ENCODE measurements at places on chromosomes 2 and 18.

GRCh38 chr2:164203131-164203530 lies 418.2 kb downstream of the GRB14 start:
- no peak for DNase-seq

DNA sequence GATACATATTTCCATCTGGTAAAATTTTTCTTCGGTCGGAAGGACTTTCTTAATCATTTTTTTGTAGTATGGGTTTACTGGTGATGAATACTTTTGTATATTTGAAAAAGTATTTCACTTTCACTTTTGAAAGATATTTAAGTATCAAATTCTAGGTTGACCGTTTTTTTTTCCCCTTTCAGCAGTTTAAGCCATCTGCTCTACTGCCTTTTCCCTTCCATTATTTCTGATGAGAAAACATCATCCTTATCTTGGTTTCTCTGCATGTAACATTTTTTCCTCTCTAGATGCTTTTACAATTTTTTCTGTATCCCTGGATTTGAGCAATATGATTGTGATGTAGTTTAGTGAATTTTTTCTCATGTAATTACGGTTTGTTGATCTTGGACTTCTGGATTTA lies 87.0 kb downstream of the MTX2 start:
- no peak for DNase-seq

GRCh38 chr2:120105360-120105759 lies 92.5 kb downstream of the EPB41L5 start:
- DNase-seq, result no peak

DNA sequence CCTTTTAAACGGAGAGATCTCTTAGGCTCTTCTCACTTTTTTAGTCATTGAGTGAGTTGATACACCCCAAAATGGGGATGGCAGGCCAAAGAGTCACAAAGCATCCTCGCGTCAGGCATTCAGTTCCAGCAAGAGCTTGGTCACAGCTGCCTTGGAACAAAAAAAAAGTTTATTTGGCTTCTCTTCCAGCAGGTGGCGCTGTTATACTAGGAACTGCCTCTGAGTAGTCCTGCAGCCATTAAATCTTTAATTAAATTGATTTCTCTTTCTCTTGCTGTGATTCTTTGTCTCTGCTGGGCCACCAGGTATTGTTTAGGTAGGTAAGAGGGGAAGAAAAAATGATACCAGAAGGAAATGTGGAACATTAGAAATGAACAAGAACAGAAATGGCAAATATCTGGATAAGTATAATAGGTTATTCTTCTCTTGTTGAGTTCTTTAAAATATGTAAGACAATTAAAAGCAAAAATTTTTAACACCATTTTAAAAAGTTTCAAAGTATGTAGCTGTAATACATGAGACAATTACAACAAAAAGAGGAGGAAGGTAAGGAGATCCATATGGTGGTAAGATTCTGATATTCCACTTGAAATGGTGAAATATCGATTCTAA lies 175.1 kb downstream of the GALNT1 start:
- peak; percentile 52 for DNase-seq

GRCh38 chr2:74953796-74954499 lies 4.5 kb upstream of the POLE4 start:
- DNase-seq, result no peak

DNA sequence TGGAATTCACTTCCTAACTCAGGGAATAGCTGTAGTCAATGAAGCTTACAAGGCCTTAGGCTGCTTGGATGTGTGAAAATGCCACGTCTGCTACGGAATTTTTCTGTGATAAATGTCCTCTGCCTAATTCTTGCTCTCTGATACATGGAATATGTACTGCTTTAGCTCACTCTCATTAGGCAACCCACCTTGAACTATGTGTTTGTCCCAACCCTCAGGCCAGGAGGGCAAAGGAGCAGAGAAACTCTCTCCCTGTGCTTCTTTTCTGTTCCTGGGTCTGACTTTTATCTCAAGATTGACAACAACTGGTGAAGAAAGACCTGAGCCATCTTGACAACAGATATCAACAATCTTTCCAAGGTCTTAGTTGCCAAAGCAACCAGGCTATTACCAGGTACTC lies 143.9 kb downstream of the GCA start:
- DNase-seq, result no peak

- no peak for DNase-seq
These were observed 5.7 kb downstream of the DSEL start for GRCh38 chr18:67510831-67511230.

- DNase-seq, result no peak
These were observed 966.3 kb upstream of the POU3F3 start for GRCh38 chr2:103887625-103888024.

- no peak for DNase-seq
These were observed 47.8 kb downstream of the ZAP70 start for GRCh38 chr2:97761192-97761591.

DNA sequence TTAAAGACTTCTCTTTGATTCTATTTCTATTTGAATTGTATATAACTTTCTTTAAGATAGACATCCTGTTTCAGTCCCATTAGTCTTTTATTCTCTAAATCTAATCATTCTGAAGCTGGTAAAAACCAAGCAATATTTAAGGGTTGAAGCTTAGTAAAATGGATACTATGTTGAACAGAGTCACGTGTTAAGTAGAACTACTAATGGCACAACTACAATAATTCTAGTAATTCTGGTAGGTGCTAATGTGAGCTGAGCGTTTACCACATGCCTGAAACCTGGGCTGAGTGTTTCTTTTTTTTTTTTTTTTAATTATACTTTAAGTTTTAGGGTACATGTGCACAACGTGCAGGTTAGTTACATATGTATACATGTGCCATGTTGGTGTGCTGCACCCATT lies 8.9 kb upstream of the AFF3 start:
- no peak for DNase-seq

GRCh38 chr2:17373741-17374140 lies 144.5 kb downstream of the RAD51AP2 start:
- no peak for DNase-seq
